Activated T-cell treated with anti-CD3 and anti-CD28 coated beads, Interleukin-2, amount 50 U/mL, for 1 hour (primary cell): ENCODE measurements at places on chromosomes 3 and 15.

GRCh38 chr15:40633178-40633577, 39.1 kb downstream of the KNL1 start:
- no peak for DNase-seq

GRCh38 chr3:55716044-55716443, 228.9 kb upstream of the WNT5A start:
- no peak for DNase-seq

DNA sequence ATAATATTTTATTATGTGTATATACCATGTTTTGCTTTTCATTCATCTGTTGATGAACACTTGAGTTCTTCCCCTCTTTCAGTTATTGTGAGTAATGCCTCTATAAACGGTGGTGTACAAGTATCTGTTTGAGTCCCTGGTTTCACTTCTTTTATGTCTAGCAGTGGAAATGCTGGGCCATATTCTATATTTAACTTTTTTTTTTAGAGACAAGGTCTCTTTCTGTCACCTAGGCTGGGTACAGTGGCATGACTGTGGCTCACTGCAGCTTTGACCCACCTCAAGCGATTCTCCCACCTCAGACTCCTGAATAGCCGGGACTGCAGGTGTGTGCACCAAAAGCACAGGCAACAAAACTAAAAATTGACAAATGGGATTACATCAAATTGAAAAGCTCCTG, 19.9 kb downstream of the GOLM2 start:
- no peak for DNase-seq

- DNase-seq, result no peak
Measured at GRCh38 chr3:168364967-168365366, 269.2 kb upstream of the GOLIM4 start.

GRCh38 chr3:140159646-140160045, 224.7 kb downstream of the CLSTN2 start:
- DNase-seq, result no peak

DNA sequence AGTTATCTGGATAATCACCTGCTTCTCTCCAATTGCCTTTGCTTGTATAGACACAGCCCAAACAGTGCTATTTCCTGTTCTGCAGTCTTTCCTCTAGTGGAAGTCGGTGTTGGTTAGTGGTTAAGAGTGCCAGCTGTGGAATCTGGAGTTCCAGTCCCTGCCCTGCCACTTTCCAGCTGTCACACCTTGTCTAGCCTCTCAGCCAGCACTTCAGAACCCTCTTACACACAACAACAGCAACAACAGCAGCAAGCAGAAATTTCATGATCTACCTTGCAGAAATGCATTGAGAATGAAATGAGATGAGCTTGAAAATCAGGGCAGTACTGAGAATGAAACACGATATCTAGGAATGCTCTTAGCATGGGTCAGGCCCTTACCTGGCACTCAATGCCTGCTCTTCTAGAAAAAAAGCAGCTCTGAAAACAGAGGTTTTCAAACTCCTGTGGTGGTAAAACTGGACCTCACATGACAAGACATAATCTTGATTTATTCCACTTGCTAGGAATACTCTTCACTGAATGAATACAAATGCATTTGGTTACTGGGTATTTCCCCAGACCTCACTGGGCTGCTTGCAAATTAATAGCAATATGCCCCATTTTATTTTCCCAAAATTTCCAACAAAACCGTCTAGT, 3.3 kb upstream of the WNT5A start:
- DNase-seq, result no peak

GRCh38 chr3:129539206-129539605, 3.8 kb upstream of the H1-8 start:
- DNase-seq, result no peak

DNA sequence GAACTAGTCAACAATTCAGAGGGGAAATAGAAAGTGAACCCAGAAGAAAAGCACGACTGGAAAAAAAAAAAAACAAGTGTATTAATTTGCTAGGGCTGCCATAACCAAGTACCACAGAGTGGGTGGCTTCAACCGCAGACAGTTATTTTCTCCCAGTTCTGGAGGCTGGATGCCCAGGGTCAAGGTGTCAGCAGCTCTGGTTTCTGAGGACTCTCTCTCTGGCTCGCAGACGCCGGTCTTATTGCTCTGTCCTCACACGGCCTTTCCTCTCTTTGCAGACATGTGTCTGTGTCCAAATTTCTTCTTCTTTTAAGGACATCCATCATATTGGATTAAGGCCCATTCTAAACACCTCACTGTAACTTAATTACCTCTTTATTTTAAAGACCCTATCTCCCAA, 291.8 kb downstream of the XXYLT1 start:
- no peak for DNase-seq
